ENCODE measurements at places on chromosomes 3 and 15.
A peak's percentile ranks its signal among the peaks of the same experiment; 100 is the strongest.

- H3K27me3 ChIP-seq = no peaks in the 10 kb centered on the region
- DNase-seq = no peak
- H3K4me3 ChIP-seq = no peak overlapping the region
- H3K4me1 ChIP-seq = no peaks in the 10 kb centered on the region
- no peak overlapping the region for H3K27ac ChIP-seq
Observed at GRCh38 chr3:100105501-100105900, 8.8 kb downstream of the FILIP1L start.

DNA sequence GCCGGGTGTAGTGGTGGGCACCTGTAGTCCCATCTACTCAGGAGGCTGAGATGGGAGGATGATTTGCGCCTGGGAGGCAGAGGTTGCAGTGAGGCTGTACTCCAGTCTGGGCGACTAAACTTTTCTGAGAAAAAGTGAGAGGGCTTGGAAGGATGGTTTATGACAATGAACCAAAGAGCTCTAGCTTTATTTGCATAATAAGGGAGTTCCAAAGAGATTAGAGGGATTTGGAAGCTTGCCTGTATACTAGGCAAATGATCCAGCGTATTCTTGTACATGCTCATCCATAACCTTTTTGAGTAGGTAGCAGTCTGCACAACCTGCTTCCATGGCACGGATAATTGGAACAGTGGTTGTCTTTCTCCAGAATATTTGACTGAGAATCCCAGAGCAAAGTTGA lies 251.1 kb downstream of the CHL1 start:
- H3K36me3 ChIP-seq = no peaks in the 10 kb centered on the region
- H3K4me3 ChIP-seq = no peak overlapping the region
- no peak overlapping the region for H3K27ac ChIP-seq
- no peaks in the 10 kb centered on the region for H3K27me3 ChIP-seq
- no peak for DNase-seq

GRCh38 chr3:184481984-184482671 lies 79.5 kb upstream of the EPHB3 start:
- no peaks in the 10 kb centered on the region for H3K27me3 ChIP-seq
- DNase-seq = no peak
- H3K4me3 ChIP-seq = no peak overlapping the region
- no peaks in the 10 kb centered on the region for H3K4me1 ChIP-seq
- H3K27ac ChIP-seq = no peak overlapping the region

DNA sequence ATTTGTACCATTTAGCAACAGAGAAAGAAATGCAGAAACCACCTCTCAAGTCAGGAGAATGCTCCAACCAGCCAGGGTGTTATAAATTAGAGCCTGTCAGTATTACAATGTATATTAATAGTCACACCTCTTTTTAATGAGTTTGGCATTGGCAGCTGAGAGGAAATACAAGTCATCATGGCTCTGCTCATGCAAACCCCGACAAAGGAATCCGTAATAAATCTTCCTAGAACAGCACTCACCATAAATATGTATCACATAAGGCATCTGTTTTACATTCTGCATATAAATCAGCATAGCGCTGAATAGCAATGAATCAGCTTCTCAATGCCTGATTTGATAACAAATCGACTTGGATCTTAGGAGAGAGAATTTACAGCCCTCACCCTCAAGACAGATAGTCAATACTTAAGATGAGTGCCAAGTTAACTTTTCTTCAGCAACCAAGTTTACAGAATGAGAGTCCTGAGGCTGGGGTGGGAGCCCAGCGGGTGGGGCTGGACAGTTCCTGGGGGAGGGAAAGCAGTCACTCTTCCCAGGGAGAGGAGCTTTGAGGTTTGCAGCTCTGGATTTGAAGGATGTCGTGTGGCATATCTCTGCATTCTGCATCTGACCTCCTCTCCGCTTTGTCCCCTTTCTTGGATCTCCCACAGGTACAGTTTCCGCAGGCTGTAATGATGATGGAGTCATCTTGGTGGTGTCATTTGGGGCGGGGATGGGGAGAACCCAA lies 1034.4 kb upstream of the NR2F2 start:
- no peaks in the 10 kb centered on the region for H3K4me1 ChIP-seq
- H3K4me3 ChIP-seq = no peak overlapping the region
- no peak overlapping the region for H3K27ac ChIP-seq
- no peak for DNase-seq

DNA sequence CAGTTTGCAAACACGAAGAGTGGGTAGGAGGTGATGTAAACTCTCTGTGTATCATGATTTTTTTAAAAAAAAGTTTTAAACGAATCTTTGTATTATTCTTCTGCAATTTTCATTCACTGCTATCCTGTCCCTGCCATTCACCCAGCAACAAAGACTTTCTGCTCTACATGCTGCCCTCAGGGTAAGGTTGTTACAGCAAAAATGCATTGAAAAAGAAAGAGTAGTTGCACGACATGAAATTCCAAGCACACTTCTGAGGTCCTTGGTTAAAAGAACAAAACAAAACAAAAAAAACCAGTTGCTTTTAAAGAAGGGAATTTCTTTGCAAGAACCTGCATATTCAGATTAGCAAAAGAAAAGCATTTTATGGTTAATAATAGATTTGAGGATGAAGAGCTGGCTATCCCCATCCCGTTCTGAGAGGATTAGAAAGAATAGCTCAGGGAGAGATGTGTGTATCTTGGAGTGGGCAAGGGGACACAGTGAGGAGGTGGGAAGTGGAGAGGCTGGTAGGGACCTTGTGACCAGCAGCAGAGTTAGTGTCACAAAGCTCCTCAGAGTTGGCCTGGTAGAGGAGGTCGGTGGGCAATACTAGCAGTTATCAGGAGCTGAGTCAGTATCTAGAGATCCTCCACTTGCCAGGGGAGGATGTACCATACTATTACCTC lies 290.8 kb downstream of the NEK10 start:
- no peaks in the 10 kb centered on the region for H3K27me3 ChIP-seq
- H3K4me1 ChIP-seq = no peaks in the 10 kb centered on the region
- H3K27ac ChIP-seq = no peak overlapping the region
- H3K36me3 ChIP-seq = no peaks in the 10 kb centered on the region
- H3K4me3 ChIP-seq = no peak overlapping the region
- no peak for DNase-seq

DNA sequence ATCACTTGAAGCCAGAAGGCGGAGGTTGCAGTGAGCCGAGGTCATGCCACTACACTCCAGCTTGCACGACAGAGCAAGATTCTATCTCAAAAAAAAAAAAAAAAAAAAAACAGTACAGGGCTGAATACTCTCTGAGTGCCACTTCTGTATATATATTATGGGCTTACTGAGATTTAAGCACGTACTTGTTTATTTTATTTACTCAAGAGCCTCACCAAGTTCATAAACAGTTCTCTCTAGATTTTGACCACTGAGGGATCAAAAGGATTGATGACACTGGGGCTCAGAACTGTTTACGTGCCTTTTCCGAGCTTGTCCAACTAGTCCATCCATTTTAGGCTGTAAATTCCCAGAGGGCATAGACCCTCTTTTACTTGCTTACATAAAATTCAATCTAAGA lies 81.5 kb downstream of the FRMD4B start:
- H3K4me3 ChIP-seq = no peak overlapping the region
- no peaks in the 10 kb centered on the region for H3K36me3 ChIP-seq
- H3K27ac ChIP-seq = no peak overlapping the region
- no peaks in the 10 kb centered on the region for H3K27me3 ChIP-seq

- DNase-seq = no peak
- no peak overlapping the region for H3K4me3 ChIP-seq
- no peak overlapping the region for H3K27ac ChIP-seq
- H3K27me3 ChIP-seq = peaks cover 2% of the 10 kb centered on the region
- H3K36me3 ChIP-seq = no peaks in the 10 kb centered on the region
Observed at GRCh38 chr15:79209690-79210089, 72.8 kb upstream of the ANKRD34C start.

DNA sequence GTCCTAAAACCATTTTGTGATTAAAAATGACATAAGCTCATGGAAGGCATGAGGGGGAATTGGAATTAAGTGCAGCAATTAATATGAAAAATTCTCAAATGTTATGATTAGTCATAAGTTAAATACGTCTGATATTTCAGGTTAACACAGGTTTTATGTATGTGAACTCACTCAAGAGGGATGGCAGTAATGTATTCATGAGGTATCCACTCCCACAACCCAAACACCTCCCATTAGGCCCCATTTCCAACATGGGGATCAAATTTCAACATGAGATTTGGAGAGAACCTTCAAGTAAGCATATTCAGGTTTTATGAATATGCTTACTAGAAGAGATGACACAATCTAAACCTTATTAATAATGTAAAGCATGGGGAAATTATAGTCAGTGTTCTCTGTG lies 41.6 kb upstream of the IL20RB start:
- H3K36me3 ChIP-seq = no peaks in the 10 kb centered on the region
- H3K27me3 ChIP-seq = no peaks in the 10 kb centered on the region
- no peak overlapping the region for H3K27ac ChIP-seq
- H3K4me1 ChIP-seq = peaks cover 17% of the 10 kb centered on the region
- no peak for DNase-seq

DNA sequence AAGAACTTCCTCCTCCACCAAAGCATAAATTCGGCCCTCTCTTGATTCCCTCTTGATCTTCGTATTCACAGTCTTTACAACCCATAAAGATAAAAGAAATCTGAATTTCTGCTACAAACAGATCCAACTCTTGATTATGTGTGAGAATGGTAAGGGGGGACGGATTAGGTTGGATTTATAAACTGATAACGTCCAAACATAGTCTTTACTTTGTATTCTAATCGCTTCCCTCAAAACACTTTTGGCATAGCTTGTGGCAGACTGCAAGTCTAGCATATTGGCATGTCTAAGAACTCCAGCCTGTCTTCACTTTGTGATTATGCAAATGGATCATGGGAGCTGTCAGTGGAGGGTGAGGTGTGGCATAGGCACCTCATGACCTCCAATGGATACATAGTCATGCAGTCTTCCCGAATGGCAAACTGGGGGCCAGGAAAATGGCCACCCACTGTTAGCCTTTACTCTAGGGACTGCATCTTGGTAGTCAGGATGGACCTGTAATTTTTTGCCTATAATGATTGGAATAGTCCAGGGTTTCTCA lies 24.3 kb upstream of the GPR171 start:
- H3K27me3 ChIP-seq = no peaks in the 10 kb centered on the region
- DNase-seq = no peak
- no peak overlapping the region for H3K27ac ChIP-seq
- no peaks in the 10 kb centered on the region for H3K4me1 ChIP-seq

GRCh38 chr15:34271493-34271892 lies 46.7 kb downstream of the EMC4 start:
- H3K27ac ChIP-seq = no peak overlapping the region
- no peaks in the 10 kb centered on the region for H3K4me1 ChIP-seq
- H3K36me3 ChIP-seq = no peaks in the 10 kb centered on the region
- H3K27me3 ChIP-seq = no peaks in the 10 kb centered on the region
- no peak for DNase-seq
- no peak overlapping the region for H3K4me3 ChIP-seq

DNA sequence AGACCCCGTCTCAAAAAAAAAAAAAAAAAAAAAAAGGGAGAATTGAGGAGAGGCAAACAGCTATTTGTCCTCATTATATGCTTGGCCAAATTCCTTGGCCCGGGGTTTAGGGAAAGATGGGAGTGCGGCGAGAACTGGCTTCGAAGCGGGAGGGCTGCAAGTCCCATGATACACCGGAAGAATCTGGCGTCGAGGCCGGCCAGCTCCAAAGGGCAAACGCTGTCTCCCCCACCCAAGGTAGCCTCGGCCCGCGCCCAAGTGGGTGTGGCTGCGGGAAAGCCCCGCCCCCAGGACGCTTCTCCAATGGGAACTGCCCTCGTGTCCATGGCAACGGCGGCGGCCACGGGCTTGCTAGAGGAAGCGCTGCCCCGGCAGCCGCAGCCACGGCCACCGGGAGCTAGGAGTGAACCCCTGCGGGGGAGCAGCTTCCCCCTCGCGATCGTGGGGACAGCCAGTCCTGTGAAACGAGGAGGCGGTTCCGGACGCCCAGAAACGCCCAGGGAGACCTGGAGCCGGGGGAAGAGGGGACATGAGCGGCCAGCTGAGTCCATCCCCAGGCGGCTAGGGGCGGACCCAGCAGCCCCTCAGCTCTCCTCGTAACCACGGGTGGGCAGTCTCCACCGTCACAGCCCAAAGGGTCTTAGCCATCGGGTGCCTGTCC lies at the start of gene TTLL13:
Gene TTLL13, plus strand, starts transcription at position 354 of the 661 bp plus-strand sequence. CDS start 1,075 bp downstream, outside the sequence.
- H3K27ac ChIP-seq = no peak within 1 kb of the TSS
- H3K27me3 ChIP-seq = no peaks in the 10 kb centered on the region
- H3K4me3 ChIP-seq = peak within 1 kb of the TSS; percentile 51
- H3K36me3 ChIP-seq = no peaks in the 10 kb centered on the region

DNA sequence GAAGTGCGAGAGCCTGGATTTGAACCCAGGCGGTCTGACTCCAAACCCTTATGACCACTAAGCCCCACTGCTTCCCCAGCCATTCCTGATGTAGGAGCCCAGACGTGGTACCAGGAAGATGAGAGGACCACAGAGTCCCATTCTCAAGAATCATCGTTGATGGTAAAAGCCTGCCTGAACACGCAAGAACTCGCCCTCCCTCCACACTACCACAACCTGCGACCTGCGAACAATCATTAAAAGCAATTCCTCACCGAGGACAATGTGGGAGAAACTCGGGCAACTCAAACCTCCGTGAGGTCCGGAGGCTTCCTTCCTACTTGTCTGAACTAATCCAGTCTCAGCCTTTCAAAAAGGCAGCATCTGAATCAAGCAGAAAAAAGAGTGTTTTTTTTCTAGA lies 10.3 kb downstream of the MAGI1 start:
- H3K4me3 ChIP-seq = no peak overlapping the region
- H3K27me3 ChIP-seq = no peaks in the 10 kb centered on the region
- DNase-seq = no peak

DNA sequence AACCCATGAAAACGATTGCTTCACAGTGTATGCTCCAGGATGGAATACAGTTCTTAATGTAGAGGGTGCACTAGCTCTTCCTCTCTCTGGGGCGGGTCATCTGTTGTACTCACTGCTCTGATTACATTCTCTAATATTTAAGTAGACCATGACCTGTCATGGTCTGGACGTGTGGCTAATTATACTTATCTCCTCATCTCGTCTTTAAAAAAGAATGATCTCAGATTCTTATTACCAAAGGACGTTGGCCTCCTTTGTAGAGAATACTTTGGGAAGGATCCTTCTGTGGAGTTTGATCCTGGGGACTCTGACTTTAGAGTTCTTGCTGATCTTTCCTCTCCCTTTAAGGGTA lies 48.4 kb upstream of the TRAK1 start:
- H3K27ac ChIP-seq = no peak overlapping the region
- no peak for DNase-seq
- H3K36me3 ChIP-seq = no peaks in the 10 kb centered on the region
- no peaks in the 10 kb centered on the region for H3K27me3 ChIP-seq
- H3K4me1 ChIP-seq = no peaks in the 10 kb centered on the region
- H3K4me3 ChIP-seq = no peak overlapping the region

GRCh38 chr15:36389107-36389506 lies 190.3 kb upstream of the CDIN1 start:
- H3K4me1 ChIP-seq = no peaks in the 10 kb centered on the region
- H3K4me3 ChIP-seq = no peak overlapping the region
- H3K27me3 ChIP-seq = no peaks in the 10 kb centered on the region
- DNase-seq = no peak
- H3K36me3 ChIP-seq = no peaks in the 10 kb centered on the region
